ENCODE measurements at places on chromosomes 3 and 15. TPM values are rescaled to one million over a fixed set of nuclear protein-coding genes. Genes with fewer than 3 reads are reported as not detected.

Gene THRB
- not detected for total RNA-seq

Gene ACAN
- 0.68 TPM for total RNA-seq

Gene HRG
- total RNA-seq: not detected

DNA sequence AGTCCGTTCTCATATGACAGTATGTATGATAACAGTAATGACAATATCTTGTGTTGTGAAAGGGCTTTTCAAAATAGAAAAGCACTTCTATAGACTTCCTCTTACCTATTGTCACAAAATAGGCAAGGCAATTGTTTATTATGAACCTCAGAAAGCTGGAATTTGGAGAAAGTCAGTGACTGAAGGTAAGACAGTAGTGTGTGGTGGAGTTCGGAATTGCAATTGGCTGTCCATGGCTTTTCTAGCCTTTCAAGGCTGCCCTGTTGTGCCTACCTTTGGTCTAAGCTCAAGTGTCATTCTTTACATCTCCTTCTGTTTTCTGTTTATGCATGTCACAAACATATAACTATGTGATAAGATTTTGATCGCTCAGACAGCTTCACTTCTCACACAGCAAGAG, 219.3 kb upstream of the NR2E3 start:
- DNase-seq: no peak

GRCh38 chr15:81330366-81331090, 6.6 kb upstream of the STARD5 start:
- DNase-seq: no peak

DNA sequence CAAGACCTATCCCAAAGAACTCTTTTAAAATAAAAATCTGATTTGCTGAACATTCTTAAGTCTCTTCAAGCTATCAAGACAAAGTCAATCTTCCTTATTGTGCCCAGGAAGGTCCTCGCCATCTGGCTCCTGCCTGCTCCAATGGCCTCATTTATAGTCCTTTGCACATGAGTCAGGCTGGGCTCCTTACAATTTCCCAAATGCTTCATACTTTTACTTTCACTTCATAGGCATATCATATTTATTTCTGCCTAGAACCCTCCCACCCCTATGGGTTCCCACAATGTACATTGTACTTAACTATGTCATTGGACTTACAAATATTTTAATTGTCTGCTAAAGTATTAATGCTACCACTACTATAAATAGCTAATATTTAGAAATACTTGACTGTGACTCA, 9.1 kb downstream of the THRB start:
- DNase-seq: no peak

DNA sequence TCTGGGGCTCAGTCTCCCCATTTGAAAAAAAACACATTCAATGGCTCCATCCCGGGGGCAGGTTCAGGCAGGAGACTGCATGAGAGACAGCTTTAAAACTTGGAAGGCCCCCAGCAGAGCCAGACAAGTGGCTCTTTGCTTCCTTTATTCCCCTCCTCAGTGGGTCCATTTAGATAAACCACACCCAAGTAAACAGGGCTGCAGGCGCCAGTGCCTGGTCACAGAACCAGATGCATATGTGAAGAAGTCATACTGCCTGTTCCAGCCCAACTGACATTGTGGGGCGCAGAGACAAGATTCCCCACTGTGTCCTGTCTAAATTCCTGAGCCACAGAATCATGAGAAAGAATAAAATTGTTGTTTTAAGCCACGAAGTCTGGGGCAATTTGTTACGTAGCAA, 9.0 kb downstream of the FBN1 start:
- DNase-seq: no peak

- DNase-seq: no peak
Observed at GRCh38 chr3:171965067-171965712, 74.2 kb upstream of the FNDC3B start.
